ENCODE measurements at places on chromosomes 1 and 21.

DNA sequence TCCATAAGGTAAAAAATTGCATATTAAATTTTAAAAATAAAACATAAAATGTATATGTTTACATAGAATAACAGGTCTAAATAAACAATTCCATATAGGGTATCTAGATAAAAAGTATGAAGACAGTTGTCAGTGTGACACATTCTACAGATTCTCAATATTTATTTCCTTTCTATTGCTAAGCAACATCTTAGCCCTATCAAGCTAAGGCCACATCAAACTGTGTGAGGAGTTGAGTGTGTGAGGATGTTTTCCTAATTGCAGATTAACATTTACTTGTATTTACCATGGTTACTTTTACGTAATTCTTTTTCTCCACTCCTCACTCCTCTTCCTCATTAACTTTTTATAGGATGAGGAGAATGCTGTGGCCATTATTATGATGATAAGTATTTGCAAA lies 41.9 kb upstream of the MCOLN3 start:
- no peak for DNase-seq

- DNase-seq, result no peak
Observed at GRCh38 chr1:39076799-39077148, 50.6 kb downstream of the NDUFS5 start.

DNA sequence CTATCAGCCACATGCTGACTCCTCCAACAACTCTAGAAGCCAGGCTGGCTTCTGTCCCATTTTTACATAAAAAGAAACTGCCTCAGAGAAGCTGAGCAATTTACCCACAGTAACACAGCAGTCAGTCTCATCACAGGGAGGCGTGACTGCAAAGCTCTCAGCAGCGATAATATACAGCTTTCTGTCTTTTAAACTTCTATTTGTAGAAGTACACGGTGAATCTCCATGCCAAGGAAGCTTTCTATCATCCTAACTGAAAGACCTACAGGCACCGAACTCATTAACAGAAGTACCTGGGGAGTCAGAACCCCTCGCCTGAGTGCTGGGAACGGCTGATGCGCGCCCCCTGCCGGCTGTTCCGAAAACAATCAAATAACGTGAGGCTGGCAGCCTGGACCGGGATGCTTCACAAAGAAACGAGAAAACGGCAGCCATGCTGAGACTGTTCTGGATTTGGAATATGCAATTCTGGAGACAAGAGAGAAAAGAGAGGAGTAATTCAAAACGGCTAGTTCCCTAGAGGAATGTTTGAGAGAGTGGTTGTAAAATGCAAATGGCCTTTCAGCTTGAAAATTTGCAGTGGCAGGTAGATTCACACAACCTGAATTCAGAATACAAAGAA lies 43.5 kb upstream of the RAB4A start:
- peak; percentile 79 for DNase-seq

GRCh38 chr1:156376146-156376545 lies 7.1 kb downstream of the RHBG start:
- DNase-seq, result no peak
